ENCODE measurements at places on chromosomes 2 and 18.

GRCh38 chr2:127664065-127664894, 11.1 kb downstream of the LIMS2 start:
- no peak for DNase-seq

DNA sequence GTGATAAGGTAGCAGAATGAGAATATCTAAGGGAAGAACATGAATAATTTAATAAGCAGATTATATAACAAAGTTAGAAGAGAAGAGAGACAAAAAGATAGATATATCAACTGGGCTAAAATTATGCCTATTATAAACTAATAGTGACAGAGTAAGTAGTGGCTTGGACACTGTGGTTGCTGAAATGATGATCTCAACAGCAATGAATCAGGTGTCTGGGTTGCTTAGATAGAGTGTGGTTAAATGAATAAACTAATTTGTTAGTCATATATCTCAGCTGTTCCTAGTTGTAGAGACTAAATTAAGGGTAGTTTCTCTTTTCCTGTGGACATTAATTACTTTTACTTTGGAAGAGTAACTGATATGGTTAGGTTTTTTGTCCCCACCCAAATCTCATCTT, 1485.4 kb upstream of the CELF4 start:
- DNase-seq, result no peak

GRCh38 chr2:68379184-68379708, 14.2 kb downstream of the PLEK start:
- DNase-seq, result no peak

DNA sequence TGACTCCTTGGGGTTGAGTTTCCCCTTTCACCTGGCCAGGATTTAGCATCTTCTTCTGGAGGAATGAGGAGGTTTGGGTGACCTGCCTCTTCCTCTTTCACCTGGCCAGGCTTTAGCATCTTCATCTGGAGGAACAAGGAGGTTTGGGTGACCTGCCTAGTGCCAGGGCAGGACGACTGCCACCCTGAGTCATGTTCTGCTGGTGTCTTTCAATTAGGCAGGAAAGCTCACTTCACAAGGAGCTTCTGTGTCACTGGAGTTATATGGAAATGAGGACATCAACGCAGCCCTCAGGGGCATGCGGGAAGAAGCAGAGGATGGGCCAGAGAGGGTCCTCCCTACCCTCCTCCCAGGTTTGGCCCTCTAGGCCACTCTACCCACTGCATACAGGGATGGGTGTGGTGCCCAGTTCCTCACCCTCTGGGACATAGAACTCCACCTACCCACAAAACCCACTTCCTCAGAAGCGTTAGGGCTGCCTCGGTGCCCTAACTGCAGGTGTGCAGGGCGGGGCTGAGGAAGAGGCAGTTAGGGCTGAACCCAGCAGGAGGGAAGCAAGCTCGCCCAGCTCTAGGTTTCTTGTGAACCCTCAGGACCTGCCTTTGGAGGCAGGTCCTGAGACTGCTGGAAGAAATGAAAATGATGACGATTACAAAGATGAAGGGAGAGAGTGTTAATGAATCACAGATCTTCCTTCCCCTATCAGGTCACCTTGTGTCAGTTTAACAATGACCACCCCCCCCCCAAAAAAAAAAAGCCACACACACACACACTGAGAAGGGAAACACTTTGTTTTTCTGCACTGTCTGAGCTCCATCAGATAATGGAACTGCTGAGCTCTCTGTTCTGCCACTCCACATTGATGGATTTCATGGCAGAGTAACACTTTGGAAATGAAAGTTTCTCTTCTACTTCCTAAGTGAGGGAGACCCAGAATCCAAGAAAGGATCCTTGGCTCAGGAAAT, 71.0 kb downstream of the ARL4C start:
- DNase-seq, result peak; percentile 76

DNA sequence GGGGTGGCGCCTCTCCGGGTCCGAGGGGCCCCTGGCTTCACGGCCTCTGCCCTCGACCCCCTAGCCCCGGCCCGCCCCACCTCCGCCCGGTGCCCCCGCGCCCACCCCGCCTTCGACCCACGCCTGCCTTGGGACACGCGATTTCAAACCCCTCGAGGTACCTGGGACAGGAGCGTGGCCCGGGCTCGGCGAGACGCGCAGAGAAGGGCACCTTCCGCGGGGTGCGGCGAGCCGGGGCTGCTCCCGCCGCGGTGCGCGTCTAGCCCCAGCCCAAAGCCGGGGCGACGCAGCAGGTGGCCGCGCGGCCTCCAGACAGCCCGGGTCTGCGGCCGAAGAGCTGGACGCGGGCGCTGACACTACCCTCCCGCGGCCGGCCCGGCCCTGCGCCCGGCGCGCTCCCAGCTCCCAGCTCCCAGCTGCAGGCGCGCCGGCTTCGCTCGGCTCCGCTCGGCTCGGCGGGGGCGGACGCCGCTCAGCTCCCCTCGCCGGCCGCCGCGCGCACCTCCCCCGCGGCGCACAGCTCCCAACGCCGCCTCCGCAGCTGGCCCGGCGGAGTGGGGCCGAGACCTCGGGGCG, at the start of gene CRACDL:
TSS of gene CRACDL (minus strand) at position 449 of the 576 bp plus-strand sequence. CDS start 89,425 bp downstream, outside the sequence.
- no peak for DNase-seq

- DNase-seq, result no peak
Observed at GRCh38 chr18:79507546-79508480, 112.1 kb downstream of the NFATC1 start.

- no peak for DNase-seq
Observed at GRCh38 chr2:121895723-121896571, 140.5 kb downstream of the TSN start.

DNA sequence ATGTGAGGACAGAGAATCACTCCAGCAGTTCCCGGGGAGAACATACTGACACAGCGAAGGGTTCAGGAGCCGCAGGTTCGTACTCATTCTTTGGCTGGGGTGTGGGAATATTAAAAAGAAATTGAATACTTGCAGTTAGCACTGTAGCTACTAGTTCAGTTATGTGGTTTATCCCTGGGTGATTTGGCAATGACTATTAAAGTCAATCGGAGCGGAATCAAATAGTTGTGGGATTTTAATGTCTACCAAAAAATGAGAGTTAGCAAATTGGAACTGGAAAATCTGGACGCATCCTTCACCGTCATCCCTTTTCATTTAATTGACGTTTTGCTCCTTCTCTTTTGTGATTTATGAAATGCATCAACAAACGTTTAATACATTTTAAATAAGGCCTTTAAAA, 50.8 kb downstream of the GBX2 start:
- no peak for DNase-seq

DNA sequence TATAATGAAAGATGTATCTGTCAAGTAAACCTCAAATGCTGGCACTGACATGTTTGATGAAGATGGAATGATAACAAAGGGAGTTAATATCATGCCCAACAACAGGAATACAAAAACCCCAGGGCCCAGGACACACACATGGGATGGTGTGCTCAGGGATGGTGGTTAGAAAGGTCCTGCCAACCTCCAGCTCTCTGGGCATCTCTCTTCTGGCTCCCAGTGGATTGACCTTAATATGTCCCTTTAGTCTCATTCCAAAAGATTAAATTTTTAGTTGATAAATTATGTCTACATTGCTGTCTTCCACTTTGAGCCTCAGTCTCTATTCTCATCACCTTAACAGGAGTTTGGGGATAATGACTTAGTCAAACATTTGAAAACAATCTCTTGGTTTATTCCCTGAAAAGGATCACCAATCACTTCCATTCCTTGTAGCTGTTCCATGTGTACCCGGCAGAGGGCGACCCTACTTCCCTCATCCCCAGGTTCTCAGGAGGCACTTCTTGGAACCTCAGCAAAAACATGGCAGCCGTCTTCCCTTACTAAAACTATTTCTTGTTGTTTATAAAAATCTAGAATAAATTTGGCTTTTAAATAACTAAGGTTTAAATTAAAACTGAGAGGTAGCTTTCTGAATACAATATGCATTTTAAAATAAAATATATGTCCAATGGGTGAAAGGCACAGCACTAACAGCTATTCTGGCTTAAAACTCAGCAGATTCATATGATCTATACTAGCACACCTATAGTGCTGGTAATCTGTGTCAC, 29.6 kb downstream of the MCEE start:
- DNase-seq, result no peak

DNA sequence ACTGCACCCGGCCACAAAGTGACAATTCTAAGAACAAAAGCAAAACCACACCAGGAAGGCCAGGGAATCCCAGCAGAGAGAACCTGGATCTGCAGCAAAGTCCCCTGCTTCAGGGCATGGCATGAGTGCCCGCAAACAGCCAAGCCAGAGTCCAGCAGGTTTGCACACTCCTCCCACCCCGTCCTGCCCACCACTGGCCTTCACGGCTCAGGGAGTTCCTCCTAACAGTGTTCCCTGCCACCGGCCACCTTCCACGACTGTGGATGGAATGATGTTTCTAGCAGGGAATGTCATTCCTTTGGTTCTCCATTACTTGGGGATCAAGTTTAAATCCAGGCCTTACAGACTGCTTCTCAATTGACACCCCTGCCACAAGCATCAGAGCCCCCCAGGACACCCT, 42.0 kb upstream of the B3GNT7 start:
- no peak for DNase-seq

- no peak for DNase-seq
Observed at GRCh38 chr2:98293030-98293429, 53.2 kb upstream of the CNGA3 start.

DNA sequence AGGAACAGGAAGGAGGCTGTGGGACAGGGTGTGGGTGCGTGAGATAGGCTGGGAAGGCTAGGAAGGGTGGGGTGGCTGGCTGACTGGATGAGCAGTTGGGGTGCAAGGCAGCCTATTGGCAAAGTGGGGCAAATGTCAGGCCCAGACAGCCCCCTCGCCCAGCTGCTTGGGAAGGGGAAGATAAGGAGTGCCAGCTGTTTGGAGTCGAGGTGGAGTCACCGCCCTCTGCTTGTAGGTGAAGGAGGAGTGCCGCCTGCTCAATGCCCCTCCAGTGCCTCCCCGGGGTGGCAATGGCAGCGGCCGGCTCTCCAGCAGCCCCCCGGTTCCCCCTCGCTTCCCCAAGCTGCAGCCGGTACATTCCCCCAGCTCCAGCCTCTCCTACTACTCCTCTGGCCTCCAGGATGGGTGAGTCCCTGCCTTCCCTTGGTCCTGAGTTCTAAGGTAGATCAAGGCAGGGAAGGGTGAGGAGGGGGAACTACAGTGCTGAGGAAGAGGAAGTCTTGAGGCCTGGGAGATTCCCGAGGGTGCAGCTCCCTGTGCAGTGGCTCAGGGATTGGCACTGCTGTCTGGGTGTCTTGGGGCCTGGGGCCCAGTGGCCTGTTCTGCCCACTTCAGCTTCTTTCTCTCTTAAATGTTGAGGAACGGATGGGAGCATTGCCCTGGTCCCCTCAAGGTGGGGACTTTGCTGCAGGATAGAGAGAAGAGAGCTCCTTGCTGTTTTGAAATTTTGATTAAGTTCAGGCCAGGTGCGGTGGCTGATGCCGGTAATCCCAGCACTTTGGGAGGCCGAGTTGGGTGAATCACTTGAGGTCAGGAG, 13.3 kb downstream of the GAREM2 start:
- DNase-seq, result no peak

DNA sequence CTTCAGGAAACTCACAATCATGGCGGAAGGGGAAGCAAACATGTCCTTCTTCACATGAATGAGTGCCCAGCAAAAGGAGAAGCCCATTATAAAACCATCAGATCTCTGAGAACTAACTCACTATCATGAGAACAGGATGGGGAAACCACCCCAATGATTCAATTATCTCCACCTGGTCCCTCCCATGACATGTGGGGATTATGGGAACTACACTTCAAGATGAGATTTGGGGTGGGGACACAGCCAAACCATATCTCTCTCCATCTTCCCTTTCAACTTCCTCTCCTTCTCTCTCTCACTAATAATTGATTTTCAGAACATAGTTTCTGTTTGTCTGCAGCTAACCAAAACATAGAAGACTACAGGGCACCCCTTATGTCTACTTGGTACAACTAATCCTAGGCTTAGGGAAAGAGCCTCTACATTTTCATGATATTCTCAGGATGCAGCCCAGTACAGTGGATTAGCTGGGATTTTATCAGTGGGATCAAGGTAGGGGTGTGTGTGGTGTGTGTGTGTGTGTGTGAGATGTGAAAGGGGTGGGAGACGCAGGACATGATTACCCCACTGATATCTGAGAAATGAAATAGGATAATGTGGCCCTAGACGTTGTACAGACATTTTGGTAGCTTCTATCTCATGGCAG, 2.8 kb upstream of the ATF2 start:
- DNase-seq, result no peak

GRCh38 chr2:203533676-203534591, 1.2 kb downstream of the RAPH1 start:
- no peak for DNase-seq

GRCh38 chr2:160409480-160409879, 84.1 kb downstream of the RBMS1 start:
- DNase-seq, result no peak

GRCh38 chr2:217900010-217900779, 102.6 kb downstream of the TNS1 start:
- DNase-seq, result no peak

DNA sequence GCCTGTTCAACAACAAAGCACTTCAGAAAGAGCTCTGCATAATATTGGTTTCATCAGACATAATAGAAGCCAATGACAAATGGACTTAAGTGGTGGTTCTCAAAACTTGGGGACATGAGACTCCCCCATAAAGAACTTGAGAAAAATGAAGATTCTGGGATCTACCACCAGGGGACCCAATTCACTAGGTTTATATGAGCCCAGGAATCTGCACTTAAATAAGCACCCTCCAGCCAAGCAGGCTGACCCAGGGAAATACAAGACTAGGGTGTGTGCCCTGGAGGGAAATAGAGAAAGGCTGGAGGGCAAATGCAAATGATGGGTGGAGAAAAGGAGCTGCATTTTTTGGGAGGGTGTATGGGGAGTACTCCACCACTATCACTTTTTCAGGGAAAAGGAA, 52.5 kb downstream of the SATB2 start:
- no peak for DNase-seq

- peak; percentile 30 for DNase-seq
Observed at GRCh38 chr2:171159372-171160118, 1.1 kb downstream of the TLK1 start.

GRCh38 chr2:105609746-105610402, 134.8 kb upstream of the NCK2 start:
- no peak for DNase-seq

DNA sequence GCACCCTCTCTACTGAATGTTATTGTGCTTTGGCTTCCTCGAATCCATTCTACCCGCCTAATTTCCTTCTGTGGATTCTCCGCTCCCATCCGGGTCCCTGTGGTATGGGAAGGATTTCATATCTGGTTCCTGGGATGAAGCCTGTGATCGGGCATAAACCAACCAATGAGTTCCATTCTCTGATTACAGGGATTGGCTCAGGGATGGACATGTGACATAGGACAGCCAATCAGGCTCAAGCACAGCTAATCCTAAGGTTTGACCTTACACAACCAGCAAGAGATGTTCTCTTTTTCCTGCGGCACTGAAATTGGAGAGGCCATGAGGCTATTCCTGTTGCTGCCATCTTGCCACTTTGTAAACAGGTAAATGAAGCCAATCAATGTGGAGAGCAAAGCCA, 168.1 kb upstream of the SMAD2 start:
- no peak for DNase-seq

GRCh38 chr18:45173799-45174519, 441.3 kb upstream of the SLC14A2 start:
- no peak for DNase-seq

- no peak for DNase-seq
Observed at GRCh38 chr2:42724886-42725285, 39.0 kb downstream of the OXER1 start.

GRCh38 chr2:234308813-234309195, 188.1 kb downstream of the ARL4C start:
- peak; percentile 73 for DNase-seq

All from GM12864 (cell line).